Dorsolateral prefrontal cortex (tissue), 122 donors: ENCODE measurements at places on chromosomes 2 and 18.

DNA sequence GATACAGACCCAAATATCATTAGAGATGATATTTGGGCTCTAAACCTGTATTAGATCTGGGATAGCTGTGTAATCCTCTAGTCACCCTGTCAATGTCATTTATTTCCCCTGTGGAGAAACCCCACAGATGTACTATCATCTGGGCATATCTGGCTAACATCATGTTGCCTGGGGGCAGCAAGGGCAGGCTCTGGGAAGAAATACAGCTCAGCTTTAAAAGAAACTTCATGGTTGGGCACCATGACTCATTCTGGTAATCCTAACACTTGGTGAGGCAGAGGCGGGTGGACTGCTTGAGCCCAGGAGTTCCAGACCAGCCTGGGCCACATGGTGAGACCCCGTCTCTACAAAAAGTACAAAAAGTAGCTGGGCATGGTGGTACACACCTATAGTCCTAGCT is 282.5 kb downstream of the SLC8A1 start:
- DNase-seq = no peak

- no peak for DNase-seq
These were observed 23.3 kb downstream of the INHBB start for GRCh38 chr2:120369250-120369649.

GRCh38 chr2:222418739-222419138 is 5.6 kb upstream of the SGPP2 start:
- no peak for DNase-seq

- no peak for DNase-seq
These were observed 112.0 kb upstream of the PKDCC start for GRCh38 chr2:41935825-41936224.

- DNase-seq = no peak
These were observed 7.0 kb downstream of the ASAP2 start for GRCh38 chr2:9213477-9214051.
